ENCODE measurements at places on chromosomes 7 and 10.

GRCh38 chr7:121924269-121925186 is 51.6 kb downstream of the PTPRZ1 start:
- DNase-seq, result no peak

- DNase-seq, result no peak
Measured at GRCh38 chr7:116577320-116577871, 52.6 kb downstream of the CAV1 start.

GRCh38 chr7:131895541-131896164 is 339.2 kb upstream of the PODXL start:
- DNase-seq, result no peak

- no peak for DNase-seq
Measured at GRCh38 chr7:87310790-87311419, 34.6 kb upstream of the CROT start.

DNA sequence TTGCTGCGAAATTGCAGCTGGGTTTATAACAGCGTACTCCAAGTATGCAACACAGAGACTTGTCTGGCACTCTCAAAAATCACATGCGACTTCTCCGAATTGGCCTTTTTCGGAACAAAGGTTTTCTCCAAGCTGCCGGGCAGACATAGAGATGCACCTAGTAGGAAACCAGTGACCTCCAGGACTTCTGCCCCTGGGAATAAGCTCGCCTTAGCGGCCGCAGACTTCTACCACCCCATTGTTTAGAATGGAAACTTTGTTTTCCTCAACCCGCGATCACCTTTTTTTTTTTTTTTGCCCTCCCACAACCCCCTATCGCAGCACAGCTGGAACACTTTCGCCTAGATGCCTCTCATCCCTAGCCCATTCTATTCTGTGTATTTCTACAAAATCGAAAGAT is 4.9 kb upstream of the HOXA10 start:
- no peak for DNase-seq

Measured in stimulated activated CD4-positive, alpha-beta T cell treated with anti-CD3 and anti-CD28 coated beads, Interleukin-4, amount 100 ng/mL, for 1 hour (primary cell).